Activated T-cell treated with anti-CD3 and anti-CD28 coated beads, Interleukin-2, amount 50 U/mL, for 72 hours (primary cell): ENCODE measurements at places on chromosomes 16 and 17. TPM values are rescaled to one million over a fixed set of nuclear protein-coding genes. Genes with fewer than 3 reads are reported as not detected.

Gene ZNF48
- 13.1 TPM for total RNA-seq

Gene TBC1D3
- not detected for total RNA-seq

DNA sequence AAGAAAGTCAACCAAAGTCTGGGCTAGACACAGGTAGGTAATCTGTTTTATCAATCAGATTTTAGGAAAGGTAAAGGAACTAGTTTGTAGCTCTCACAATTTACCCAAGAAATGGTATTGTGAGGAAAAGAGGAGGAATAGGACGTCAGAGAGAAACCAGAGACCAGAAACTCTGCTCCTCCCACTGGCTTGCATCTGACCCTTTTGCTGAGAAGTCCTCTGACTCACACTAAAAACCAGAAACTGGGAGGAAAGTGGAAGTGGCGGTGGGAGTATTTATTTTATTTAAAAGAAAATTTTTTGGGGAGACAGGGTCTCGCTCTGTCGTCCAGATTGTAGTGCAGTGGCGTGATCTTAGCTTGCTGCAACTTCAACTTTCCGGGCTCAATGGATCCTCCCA lies 38.0 kb upstream of the MNT start:
- no peak overlapping the region for H3K4me3 ChIP-seq
- H3K27me3 ChIP-seq, result no peaks in the 10 kb centered on the region
- DNase-seq, result no peak
- peaks cover 9% of the 10 kb centered on the region for H3K36me3 ChIP-seq
- peaks cover 9% of the 10 kb centered on the region for H3K4me1 ChIP-seq

- H3K27ac ChIP-seq, result peak overlapping the region; percentile 90
- H3K4me3 ChIP-seq, result peak overlapping the region; percentile 97
- no peaks in the 10 kb centered on the region for H3K27me3 ChIP-seq
These were observed 553 bp upstream of the CDC6 start for GRCh38 chr17:40287159-40287493.

Gene SDF2
- 48.2 TPM for total RNA-seq

DNA sequence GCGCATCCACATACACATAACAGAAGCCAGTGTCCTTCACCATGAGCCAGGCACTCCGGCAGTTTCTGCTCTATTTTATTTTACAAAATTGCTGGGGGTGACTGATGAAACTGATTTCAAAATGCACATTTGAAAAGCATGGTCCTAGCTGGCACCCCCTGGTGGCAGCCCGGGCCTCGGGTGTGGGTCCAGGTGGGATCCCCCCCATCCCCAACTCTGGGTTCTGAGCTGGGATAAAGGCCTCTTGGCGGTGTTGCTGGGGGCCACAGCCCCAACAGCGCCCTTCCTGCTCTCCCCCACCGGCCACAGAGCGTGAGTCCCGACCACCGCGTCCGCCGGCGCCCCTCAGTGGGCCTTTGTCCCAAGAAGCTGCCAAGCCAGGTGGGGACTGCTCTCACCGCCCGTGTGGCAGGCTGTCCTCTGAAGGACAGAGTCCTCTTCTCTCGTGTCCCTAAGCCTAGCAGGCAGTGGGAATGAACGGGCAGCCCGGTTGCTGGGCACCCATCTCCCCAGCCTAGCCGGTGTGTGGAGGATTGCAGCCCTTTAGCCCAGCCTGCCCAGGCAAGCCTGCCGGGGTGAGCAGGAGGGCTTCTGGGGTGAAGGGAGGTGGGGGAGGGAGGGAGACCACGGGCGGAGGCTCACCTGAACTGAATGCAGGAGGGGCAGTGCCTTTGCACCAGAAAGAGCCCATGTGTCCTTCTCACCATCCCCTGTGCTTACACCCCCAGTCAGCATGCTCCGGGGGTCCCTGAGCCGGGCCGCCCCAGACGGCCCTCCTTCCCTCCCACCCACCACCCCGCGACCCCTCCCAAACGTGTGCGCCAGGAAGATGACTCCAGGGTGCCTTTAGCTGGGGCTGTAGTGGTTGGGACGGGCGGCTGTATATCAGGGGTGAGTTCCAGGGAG lies 898 bp downstream of the SNAI3 start:
- H3K36me3 ChIP-seq, result no peaks in the 10 kb centered on the region
- H3K27ac ChIP-seq, result no peak overlapping the region
- H3K27me3 ChIP-seq, result no peaks in the 10 kb centered on the region
- peak overlapping the region; percentile 83 for H3K4me3 ChIP-seq

- H3K4me3 ChIP-seq, result no peak overlapping the region
- no peak for DNase-seq
These were observed 14.0 kb upstream of the C16orf78 start for GRCh38 chr16:49359591-49359990.

- H3K27ac ChIP-seq, result peak overlapping the region; percentile 92
- H3K4me3 ChIP-seq, result peak overlapping the region; percentile 88
These were observed 4.3 kb downstream of the EVI2B start for GRCh38 chr17:31309556-31309955.

DNA sequence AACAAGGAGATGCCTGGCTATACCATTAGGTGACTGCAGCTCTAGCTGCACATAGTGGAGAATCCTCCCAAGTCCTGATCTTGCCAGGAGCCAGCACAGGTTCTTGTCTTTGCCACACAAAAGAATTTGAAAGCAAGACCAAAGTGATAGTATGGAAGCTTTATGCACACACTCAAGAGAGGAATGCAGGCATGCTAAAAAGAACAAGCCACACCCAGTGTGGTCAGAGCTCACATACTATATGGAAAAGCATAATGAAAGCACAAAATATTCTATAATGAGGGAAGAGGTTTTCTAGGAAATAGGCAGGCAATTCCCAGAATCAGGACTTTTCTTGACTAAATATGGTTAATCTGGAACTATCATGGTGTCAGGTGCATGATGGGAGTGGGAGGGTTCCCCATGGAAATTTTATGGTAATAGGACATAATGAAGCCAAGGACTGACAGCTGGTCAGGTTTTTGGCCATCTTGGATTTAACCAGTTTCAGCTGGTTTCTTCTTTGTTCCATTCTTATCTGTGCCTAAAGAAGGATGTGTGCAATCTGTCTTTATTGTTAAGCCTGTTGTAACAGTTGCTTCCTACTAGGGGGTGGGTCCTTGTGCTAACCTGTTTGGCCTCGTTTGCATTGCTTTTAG lies 171.6 kb downstream of the ZNF18 start:
- H3K36me3 ChIP-seq, result peaks cover 1% of the 10 kb centered on the region
- no peaks in the 10 kb centered on the region for H3K27me3 ChIP-seq
- no peaks in the 10 kb centered on the region for H3K4me1 ChIP-seq
- no peak overlapping the region for H3K27ac ChIP-seq
- H3K4me3 ChIP-seq, result no peak overlapping the region

DNA sequence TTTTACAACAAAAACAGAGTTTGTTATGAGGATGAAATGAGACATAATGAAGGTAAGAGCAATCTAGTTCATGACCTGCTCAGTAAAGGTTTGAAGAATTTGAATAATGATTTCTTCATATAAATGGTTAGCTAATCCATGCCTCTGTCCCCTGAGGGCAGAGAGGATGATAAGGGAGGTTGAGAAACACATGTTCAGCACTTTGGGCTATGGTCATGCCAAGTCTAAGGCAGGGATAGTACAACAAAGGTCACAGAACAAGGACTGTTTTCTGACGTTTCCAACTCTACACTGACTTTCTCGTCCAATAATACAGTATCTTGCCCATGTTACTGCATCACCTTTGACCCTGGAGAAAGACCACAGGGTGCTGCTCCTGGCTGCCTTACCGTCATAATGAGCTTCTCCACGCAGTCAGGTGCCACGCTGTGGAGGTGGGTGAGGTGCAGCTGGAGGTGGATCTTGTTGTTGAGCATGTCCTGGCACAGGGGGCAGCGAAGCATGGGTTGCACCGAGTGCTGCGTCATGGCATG lies 236.7 kb downstream of the ZFHX3 start:
- no peaks in the 10 kb centered on the region for H3K36me3 ChIP-seq
- no peak for DNase-seq
- no peak overlapping the region for H3K27ac ChIP-seq
- H3K4me1 ChIP-seq, result peaks cover 5% of the 10 kb centered on the region
- no peak overlapping the region for H3K4me3 ChIP-seq

Gene SLC52A1
- 0.46 TPM for total RNA-seq

DNA sequence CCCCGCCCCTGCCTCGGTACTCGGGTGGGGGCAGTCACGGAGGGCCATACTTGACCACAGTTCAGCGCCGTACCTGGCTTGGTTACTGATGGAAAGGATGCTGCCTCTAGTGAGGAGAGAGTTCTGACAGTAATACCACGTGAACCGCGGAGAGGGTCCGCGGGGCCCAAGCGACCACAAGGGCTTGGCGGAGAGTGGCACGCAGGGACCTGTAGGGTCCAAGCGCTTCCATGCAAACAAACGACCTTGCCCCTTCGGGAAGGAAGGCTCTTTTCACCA lies 9.2 kb downstream of the KDM6B start:
- peak overlapping the region; percentile 100 for H3K4me3 ChIP-seq
- DNase-seq, result peak; percentile 64
- peaks cover 2% of the 10 kb centered on the region for H3K36me3 ChIP-seq
- H3K27ac ChIP-seq, result peak overlapping the region; percentile 89
- peaks cover 67% of the 10 kb centered on the region for H3K4me1 ChIP-seq

DNA sequence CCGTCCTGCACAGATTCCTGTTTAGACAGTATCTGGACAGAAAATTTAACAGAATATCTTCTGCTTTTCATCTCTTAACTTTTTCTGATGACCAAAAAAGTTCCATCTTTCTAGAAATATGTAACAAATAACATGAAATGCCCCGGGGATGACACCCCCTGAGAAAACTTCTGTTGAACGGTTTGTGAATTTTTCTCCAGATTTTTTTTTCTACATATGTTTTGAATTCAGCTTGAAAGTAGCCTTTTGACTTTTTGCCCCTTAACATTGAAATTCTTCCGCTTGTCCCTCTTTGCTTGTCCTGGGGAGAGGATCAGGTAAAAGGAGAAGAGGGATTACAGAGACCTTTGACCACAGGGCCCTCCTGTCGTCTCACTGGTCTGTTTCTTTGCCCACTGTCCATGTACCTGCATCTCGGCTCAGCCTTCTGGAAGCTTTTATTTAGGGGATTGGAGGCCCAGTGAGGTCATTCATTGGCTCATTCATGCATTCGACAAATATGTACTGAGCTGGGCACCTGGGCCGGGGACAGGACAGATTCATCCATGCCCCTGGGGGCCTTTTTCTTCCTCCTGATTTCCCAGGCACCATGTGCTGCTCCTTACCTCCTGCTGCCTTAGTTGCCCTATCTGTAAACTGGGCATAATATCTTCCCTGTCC lies 19.6 kb upstream of the CPNE2 start:
- peak overlapping the region; percentile 39 for H3K27ac ChIP-seq
- peaks cover 16% of the 10 kb centered on the region for H3K36me3 ChIP-seq
- no peak for DNase-seq
- no peak overlapping the region for H3K4me3 ChIP-seq
- H3K27me3 ChIP-seq, result no peaks in the 10 kb centered on the region

DNA sequence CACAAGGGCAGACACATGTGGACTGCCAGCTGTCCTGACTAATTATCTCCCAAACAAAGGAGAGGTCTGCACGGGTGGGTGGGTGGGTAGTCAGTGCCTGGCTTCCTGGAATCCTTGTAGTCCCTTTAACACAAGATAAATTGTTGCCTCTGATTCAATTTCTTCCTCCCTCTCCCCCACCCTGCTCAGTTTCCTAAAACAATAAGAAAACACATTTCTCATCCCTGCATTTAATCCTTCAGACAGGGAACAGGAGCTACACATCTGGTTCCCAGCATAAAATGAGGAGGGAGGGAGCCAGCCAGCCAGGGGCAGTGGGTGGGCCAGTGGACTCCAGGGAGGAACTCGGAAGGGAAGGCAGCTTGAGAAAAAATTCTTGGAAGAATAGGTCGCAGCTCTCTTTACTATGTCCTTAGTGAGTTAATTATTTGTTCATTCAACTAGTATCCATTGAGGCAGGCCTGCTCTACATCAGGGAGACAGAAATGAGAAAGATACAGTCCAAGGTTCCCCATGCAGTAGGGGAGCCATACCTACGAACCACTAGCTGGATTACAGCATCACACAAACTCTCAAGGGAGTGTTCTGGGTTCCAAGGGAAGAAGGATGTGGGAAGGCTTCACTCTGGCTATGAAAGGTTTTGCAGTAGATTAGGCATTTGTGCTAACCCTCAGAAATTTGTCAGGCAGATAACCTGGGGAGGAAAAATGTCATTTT lies 58.3 kb downstream of the CCT6B start:
- no peak for DNase-seq
- no peaks in the 10 kb centered on the region for H3K4me1 ChIP-seq
- H3K27ac ChIP-seq, result no peak overlapping the region

DNA sequence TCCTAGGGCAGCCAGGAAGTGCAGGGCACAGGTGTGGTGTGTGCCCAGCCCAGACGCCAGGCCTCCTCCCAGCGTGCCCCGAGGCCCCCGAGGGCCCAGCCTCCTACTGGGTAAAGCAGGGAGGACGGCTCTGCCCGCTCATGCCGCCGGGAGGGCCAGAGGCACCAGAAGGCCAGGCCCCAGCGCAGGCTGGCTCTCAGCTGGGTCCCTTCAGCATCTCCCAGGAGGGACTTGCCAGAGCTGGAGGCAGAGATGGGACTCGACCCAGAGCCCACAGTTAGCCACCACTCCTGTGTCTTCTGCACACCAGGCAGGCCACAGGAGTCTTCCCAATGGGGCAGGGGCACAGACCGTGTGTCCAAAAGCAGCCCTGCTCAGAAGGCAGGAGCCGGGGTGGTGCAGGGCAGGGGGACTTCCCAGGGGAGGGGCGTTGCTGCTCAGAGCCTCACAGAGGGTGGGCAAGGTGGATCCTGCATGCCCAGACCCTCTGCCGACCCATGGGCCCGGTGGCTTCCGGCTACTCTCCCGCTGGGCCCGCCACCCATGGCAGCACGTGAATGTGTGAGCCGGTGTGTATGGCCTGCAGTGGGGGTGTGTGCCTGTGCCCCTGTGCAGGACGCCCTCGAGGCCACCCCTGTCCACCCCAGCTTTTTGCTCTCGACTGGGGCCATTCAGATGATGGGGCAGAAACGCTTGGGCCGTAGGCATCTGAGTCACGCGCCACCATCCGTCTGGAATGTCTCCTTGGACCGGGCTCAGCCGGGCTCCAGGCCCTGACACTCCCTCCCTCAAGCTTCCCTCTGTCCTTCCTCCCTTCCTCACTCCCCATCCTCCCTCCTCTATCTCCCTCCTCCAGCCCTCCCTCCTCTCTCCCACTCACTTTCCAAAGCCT lies 5.7 kb upstream of the ZNF469 start:
- no peak overlapping the region for H3K4me3 ChIP-seq
- no peak for DNase-seq
- H3K27ac ChIP-seq, result no peak overlapping the region
- no peaks in the 10 kb centered on the region for H3K27me3 ChIP-seq
- no peaks in the 10 kb centered on the region for H3K4me1 ChIP-seq
- H3K36me3 ChIP-seq, result no peaks in the 10 kb centered on the region

DNA sequence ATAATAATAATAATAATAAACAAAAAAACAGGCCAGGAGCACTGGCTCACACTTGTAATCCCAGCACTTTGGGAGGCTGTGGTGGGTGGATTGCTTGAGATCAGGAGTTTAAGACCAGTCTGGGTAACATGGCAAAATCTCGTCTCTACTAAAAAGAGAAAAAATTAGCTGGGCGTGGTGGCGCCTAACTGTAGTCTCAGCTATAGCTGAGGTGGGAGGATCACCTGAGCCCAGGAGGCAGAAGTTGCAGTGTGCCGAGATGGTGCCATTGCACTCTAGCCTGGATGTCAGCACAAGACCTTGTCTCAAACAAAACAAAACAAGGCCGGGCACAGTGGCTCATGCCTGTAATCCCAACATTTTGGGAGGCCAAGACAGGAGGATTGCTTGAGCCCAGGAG lies 18.7 kb upstream of the ATP6V0C start:
- H3K4me1 ChIP-seq, result no peaks in the 10 kb centered on the region
- H3K27ac ChIP-seq, result no peak overlapping the region
- H3K27me3 ChIP-seq, result no peaks in the 10 kb centered on the region
- no peak for DNase-seq
- no peaks in the 10 kb centered on the region for H3K36me3 ChIP-seq
- H3K4me3 ChIP-seq, result no peak overlapping the region

Gene CACNA1H
- total RNA-seq, result 0.48 TPM
